IPS-NIHi11 (cell line): ENCODE measurements at places on chromosomes 12 and 14.

DNA sequence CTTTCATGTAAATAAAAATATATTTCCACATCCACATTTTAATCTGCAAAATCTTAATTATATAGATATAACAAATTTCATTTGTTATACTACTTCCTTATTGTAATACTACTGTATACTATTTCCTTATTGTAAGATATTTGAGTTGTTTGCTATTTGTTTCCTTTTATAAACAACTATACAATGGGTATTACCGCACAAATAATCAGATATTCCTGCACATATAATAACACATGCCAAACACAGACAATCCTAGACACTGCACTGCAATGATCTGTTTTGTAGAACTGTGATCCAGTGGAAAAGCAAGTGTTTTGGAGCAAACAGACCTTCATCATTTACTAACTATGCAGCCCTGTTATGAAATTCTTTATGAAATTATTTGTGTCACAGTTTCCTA, 30.5 kb downstream of the PRKD1 start:
- no peak for DNase-seq

GRCh38 chr14:74089251-74090020, 4.7 kb downstream of the LIN52 start:
- no peak for DNase-seq

DNA sequence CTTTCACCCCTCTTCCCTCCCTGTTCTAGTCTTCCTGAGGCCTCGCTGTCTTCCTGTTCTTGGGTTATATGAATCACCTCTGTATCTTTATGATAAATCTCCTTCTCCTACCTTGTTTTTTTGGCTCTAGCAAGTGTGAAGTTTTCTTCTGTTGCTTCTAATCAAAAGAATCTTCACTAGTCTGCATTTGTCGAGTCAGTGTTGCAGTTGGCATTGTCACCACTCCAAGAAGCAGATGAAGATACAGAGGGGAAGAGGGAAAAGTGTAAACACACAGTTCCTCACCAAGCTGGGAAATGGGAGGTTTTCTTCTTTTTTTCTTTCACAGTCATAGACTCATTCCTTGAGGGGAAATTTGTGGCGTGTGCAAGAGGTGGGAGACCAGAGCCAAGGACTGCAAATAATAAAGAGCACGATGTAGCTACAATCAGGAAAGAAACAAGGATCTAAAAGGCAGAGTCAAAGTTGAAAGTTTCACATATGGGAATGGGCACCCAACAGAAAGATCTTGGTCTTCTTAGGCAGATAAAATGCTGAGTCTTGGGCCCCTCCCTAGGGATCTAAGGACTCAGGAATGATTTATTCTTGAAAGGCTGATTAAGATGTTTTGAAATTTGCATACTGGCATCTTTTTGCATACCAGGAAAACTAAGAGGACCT, 22.2 kb upstream of the PRICKLE1 start:
- DNase-seq = no peak

- no peak for DNase-seq
These were observed 8.6 kb downstream of the CAPRIN2 start for GRCh38 chr12:30746190-30746589.

DNA sequence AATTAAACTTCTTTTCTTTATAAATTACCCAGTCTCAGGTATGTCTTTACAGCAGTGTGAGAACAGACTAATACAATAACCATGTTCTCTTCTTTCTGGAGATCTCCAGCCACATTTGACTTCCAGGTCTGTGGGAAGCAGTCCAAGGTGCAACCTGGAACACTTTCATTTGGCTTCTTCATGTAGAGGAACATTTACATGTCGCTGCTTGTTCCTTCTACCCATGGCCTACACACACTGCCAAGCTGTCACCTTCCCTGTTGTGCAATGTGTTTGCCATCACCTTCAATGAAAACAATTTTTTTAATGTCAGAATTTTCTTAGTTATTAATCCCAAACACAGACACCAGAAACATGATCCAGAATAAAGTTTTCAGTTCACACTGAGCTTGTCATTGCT, 104.7 kb downstream of the PRKCH start:
- no peak for DNase-seq
